ENCODE measurements at places on chromosomes 11 and 22. TPM values are rescaled to one million over a fixed set of nuclear protein-coding genes. Genes with fewer than 3 reads are reported as not detected.
A peak's percentile ranks its signal among the peaks of the same experiment; 100 is the strongest.

GRCh38 chr11:76233196-76233921, 27.1 kb upstream of the WNT11 start:
- peaks cover 41% of the 10 kb centered on the region for H3K4me1 ChIP-seq
- H3K4me3 ChIP-seq: no peak overlapping the region
- H3K27me3 ChIP-seq: no peaks in the 10 kb centered on the region
- no peak overlapping the region for H3K27ac ChIP-seq
- no peak for DNase-seq

DNA sequence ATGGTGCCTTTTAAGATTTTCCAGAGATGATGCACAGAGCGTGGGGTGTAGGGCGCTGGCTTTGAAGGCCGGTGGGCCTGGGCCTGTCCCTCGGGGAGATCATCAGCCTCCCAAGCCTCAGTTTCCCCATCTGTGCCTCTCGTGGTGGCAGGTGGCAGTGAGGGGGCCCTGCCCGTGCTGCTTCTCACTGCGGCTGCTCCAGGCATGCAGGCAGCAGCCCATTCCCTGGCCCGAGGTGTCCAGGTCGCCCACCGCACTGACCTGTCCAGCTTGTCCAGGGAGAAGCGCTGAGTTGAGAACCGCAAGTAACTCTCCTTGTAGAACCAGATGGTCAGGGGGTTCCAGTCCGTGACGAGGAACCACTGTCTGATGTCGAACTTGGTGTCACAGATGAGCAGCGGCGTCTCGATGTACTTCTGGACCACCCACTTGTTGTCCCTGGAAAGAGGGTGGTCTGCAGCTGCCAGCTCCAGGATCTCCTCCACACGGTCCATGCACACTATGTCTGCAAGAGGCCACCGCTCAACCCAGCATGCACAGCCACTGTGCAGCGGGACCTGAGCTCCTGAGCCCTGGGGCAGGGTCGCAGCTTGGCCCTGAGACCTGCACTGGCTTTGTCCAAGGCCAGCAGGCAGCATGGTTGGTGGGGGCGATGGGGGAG, 20.5 kb upstream of the IL17REL start:
- H3K4me1 ChIP-seq: peaks cover 5% of the 10 kb centered on the region
- peaks cover 40% of the 10 kb centered on the region for H3K27me3 ChIP-seq
- H3K36me3 ChIP-seq: no peaks in the 10 kb centered on the region
- no peak for DNase-seq

DNA sequence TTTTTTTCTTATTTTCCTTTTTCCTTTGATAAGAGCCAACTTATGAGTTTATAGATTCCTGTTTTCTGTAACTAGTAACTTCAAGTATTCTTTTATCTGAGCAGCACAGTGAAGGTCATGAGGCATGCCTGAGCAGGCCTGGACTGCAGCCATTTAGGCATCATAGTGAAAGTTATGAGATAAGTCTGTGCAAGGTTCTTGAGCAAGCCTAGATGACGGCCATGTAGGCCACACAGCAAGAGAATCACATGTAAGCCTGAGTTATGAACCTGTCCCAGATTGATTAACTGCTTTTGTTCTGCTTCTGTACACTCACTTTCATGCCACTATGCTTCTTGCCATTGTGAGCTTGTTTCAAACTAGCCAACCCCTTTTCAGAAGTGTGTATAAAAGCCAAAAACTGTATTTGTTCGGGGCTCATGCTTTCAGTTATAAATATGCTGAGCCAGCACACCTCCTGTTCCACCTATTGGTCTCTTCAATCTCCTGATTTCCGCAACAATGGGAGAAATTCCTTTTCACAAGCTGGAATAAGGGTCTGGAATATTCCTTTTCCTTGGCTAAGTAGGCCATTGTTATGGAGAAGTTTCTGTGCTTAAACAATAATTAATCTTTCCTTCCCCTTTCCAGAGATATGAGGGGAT, 745.7 kb downstream of the FAM181B start:
- H3K4me1 ChIP-seq: peaks cover 2% of the 10 kb centered on the region
- H3K4me3 ChIP-seq: no peak overlapping the region
- no peaks in the 10 kb centered on the region for H3K27me3 ChIP-seq
- no peak for DNase-seq
- H3K36me3 ChIP-seq: peaks cover 8% of the 10 kb centered on the region

- no peak overlapping the region for H3K27ac ChIP-seq
- no peak for DNase-seq
- no peaks in the 10 kb centered on the region for H3K36me3 ChIP-seq
Observed at GRCh38 chr11:46359953-46360352, 12.7 kb downstream of the DGKZ start.

- no peaks in the 10 kb centered on the region for H3K27me3 ChIP-seq
- peaks cover 10% of the 10 kb centered on the region for H3K36me3 ChIP-seq
- no peak for DNase-seq
- H3K27ac ChIP-seq: no peak overlapping the region
- no peak overlapping the region for H3K4me3 ChIP-seq
- H3K4me1 ChIP-seq: peaks cover 12% of the 10 kb centered on the region
Observed at GRCh38 chr11:47430524-47430923, 4.3 kb upstream of the PSMC3 start.

- H3K4me3 ChIP-seq: no peak overlapping the region
- DNase-seq: no peak
- no peaks in the 10 kb centered on the region for H3K36me3 ChIP-seq
- H3K27ac ChIP-seq: peak overlapping the region; percentile 72
Observed at GRCh38 chr22:22713416-22713815, 69.0 kb downstream of the GGTLC2 start.

- H3K27me3 ChIP-seq: no peaks in the 10 kb centered on the region
- H3K27ac ChIP-seq: no peak overlapping the region
- H3K36me3 ChIP-seq: no peaks in the 10 kb centered on the region
Observed at GRCh38 chr11:1859004-1859403, 6.1 kb downstream of the LSP1 start.

- H3K36me3 ChIP-seq: no peaks in the 10 kb centered on the region
- peak overlapping the region; percentile 11 for H3K27ac ChIP-seq
- no peak overlapping the region for H3K4me3 ChIP-seq
- no peak for DNase-seq
- no peaks in the 10 kb centered on the region for H3K27me3 ChIP-seq
- peaks cover 25% of the 10 kb centered on the region for H3K4me1 ChIP-seq
Observed at GRCh38 chr11:749731-750130, 2.5 kb downstream of the TALDO1 start.

- peaks cover 18% of the 10 kb centered on the region for H3K4me1 ChIP-seq
- no peaks in the 10 kb centered on the region for H3K27me3 ChIP-seq
- no peaks in the 10 kb centered on the region for H3K36me3 ChIP-seq
- H3K4me3 ChIP-seq: no peak overlapping the region
- no peak for DNase-seq
- H3K27ac ChIP-seq: no peak overlapping the region
Observed at GRCh38 chr22:50728523-50728931, 9.5 kb upstream of the ACR start.

DNA sequence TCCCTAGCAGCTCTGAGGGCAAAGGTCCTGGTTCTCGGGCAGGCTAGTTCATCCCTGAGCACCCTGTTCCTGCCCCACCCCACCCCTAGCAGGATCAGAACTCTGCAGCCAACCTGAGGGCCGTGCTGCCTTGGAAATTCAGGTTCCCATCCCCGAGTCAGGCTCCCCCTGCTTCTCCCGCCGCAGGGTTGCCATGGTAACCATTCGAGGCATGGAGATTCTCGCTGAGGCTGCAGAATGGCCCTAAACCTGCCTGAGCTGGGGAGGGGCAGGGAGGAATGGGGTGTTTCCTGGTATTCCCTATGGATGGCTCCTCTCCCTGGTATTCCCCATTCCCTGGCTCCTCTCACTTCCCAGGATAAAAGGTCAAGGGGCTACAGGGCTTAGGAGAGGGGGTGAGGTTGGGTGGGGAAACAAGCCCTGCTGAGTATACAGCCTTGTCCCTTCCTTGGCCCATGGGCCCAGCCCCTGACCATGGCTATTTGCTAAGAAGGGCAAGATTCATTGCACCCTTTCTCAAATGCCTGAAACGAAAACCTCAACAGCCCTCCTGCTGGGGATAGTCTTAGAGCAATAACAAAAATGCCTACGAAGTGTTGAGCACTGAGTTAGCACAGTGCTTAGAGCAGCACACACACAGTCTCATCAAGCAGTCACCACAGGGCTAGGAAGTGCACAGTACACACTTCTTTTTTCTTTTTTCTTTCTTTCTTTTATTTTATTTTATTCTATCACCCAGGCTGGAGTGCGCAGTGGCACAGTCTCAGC, 58.7 kb downstream of the CHST1 start:
- DNase-seq: no peak
- no peaks in the 10 kb centered on the region for H3K4me1 ChIP-seq
- H3K27me3 ChIP-seq: peaks cover 41% of the 10 kb centered on the region
- no peak overlapping the region for H3K27ac ChIP-seq
- H3K36me3 ChIP-seq: no peaks in the 10 kb centered on the region

- H3K27ac ChIP-seq: no peak overlapping the region
- DNase-seq: no peak
- no peaks in the 10 kb centered on the region for H3K27me3 ChIP-seq
- H3K4me1 ChIP-seq: no peaks in the 10 kb centered on the region
- H3K36me3 ChIP-seq: no peaks in the 10 kb centered on the region
Observed at GRCh38 chr11:119902656-119903231, 173.7 kb upstream of the NECTIN1 start.

DNA sequence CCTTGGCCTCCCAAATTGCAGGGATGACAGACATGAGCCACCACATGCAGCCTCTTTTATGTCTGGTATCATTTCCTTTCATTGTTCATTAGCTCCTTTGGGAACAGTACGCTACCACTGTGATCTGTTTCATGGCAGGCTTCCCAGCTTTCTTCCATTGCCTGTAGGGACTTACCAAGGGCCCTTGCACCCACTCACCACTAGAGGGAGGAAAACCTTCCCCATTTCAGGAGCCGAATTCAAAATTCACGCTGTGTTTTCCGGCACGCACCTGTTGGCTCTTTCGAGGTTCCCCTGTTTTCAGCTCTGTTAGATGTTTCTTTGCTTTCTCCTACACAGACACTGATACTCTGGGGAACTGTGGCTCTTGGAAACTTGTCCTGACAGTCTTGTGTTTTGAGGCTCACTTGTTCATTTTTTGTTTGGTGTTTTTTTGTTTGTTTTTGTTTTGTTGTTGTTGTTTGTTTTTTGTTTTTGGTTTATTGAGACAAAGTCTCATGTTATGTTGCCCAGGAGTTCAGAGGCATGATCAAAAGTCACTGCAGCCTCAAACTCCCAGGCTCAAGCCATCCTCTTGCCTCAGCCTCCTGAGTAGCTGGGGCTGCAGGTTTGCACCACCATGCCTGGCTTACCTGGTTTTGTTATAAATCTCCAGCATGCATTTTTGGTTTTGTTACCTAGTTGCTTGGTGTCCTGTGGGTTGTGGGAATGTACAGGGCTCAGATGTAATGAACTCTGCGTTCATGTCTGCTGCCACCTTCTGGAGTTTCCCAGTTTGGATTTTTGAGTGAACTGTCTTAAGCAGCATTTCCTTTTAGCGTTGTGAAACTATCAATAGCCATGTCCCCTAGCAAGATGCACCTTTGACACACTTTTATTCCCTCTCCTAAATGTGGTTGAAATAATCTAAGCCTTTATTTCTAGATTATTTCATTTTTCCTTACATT, 2.3 kb downstream of the KRTAP5-11 start:
- peak; percentile 7 for DNase-seq
- no peak overlapping the region for H3K4me3 ChIP-seq
- H3K27me3 ChIP-seq: peaks cover 45% of the 10 kb centered on the region
- no peaks in the 10 kb centered on the region for H3K4me1 ChIP-seq

- no peaks in the 10 kb centered on the region for H3K27me3 ChIP-seq
- H3K27ac ChIP-seq: no peak overlapping the region
- H3K36me3 ChIP-seq: no peaks in the 10 kb centered on the region
- peaks cover 16% of the 10 kb centered on the region for H3K4me1 ChIP-seq
- no peak for DNase-seq
- no peak overlapping the region for H3K4me3 ChIP-seq
Observed at GRCh38 chr11:10285148-10285802, 8.7 kb downstream of the SBF2 start.

GRCh38 chr11:132114185-132114584, 743.8 kb downstream of the NTM start:
- H3K27ac ChIP-seq: no peak overlapping the region
- H3K36me3 ChIP-seq: peaks cover 10% of the 10 kb centered on the region
- H3K4me1 ChIP-seq: no peaks in the 10 kb centered on the region
- no peak overlapping the region for H3K4me3 ChIP-seq
- H3K27me3 ChIP-seq: no peaks in the 10 kb centered on the region

GRCh38 chr22:42648368-42649245, 585 bp downstream of the CYB5R3 start:
- no peak for DNase-seq
- H3K4me1 ChIP-seq: peaks cover 30% of the 10 kb centered on the region
- peak overlapping the region; percentile 98 for H3K4me3 ChIP-seq
- no peaks in the 10 kb centered on the region for H3K36me3 ChIP-seq
- H3K27me3 ChIP-seq: no peaks in the 10 kb centered on the region

DNA sequence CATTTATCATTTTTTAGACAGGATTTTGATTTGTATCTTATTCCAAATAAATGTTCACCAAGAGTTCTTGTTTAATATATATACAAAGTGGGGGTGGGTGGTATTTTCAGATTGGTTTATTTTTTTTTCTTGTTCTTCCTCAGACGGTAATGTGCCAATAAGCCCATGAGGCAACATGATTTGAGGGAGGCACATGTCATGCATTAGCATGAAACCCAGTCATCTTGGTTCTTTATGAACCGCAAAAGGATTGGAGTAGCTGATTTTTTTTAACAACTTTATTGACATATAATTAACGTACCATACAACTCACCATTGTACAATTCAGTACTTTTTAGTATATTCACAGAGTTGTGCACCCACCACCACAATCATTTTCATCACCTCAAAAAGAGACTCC, 2.7 kb downstream of the BCL2L13 start:
- H3K36me3 ChIP-seq: no peaks in the 10 kb centered on the region
- H3K27me3 ChIP-seq: no peaks in the 10 kb centered on the region
- peak overlapping the region; percentile 18 for H3K4me3 ChIP-seq
- peaks cover 29% of the 10 kb centered on the region for H3K4me1 ChIP-seq

GRCh38 chr11:129446572-129446971, 70.9 kb downstream of the BARX2 start:
- H3K27me3 ChIP-seq: peaks cover 4% of the 10 kb centered on the region
- no peak for DNase-seq
- H3K36me3 ChIP-seq: no peaks in the 10 kb centered on the region
- no peak overlapping the region for H3K4me3 ChIP-seq
- peaks cover 2% of the 10 kb centered on the region for H3K4me1 ChIP-seq

- H3K36me3 ChIP-seq: no peaks in the 10 kb centered on the region
- H3K27ac ChIP-seq: peak overlapping the region; percentile 21
- no peak for DNase-seq
- H3K27me3 ChIP-seq: peaks cover 5% of the 10 kb centered on the region
Observed at GRCh38 chr11:13114566-13115379, 105.7 kb downstream of the RASSF10 start.

Gene PKDREJ
- polyA plus RNA-seq: not detected

Gene B3GAT1
- not detected for polyA plus RNA-seq

Gene DERL3
- 25.2 TPM for polyA plus RNA-seq

Gene SLC22A9
- not detected for polyA plus RNA-seq

Gene VPS37C
- polyA plus RNA-seq: 3.3 TPM

Gene OR8D4
- not detected for polyA plus RNA-seq

Gene ST14
- 19.6 TPM for polyA plus RNA-seq

Gene MYO18B
- not detected for polyA plus RNA-seq

Gene TRAF6
- polyA plus RNA-seq: 18.7 TPM

Gene SLC5A1
- polyA plus RNA-seq: not detected

Gene PKP3
- polyA plus RNA-seq: not detected

Gene C1QTNF5
- polyA plus RNA-seq: not detected

Gene XKR3
- polyA plus RNA-seq: not detected

Gene MS4A6E
- polyA plus RNA-seq: not detected

Gene GRM5
- not detected for polyA plus RNA-seq

Gene TSPAN32
- 9.5 TPM for polyA plus RNA-seq
